ENCODE measurements at places on chromosomes 2 and 18.

DNA sequence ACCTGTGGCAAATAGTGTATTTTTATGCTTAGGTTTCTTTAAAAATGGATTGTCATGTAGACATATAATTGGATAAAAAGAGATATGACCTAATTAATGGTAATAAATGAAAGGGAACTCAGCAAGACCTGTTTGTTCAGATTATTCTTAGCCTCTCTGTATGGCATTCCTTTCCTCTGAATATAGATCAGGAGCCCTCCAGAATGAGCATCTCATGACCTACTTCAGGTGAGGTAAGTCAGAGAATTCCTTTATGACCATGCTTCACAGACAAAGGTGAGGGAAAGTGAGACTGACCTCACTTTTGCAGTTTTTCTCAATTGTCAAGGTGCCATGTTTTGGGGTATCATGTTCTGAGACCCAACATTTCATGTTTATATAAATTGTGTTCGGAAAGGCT is 1744.3 kb upstream of the PIK3C3 start:
- no peak for DNase-seq

GRCh38 chr18:58186258-58186948 is 142.4 kb downstream of the NEDD4L start:
- no peak for DNase-seq

- no peak for DNase-seq
Observed at GRCh38 chr2:141714496-141714895, 416.3 kb downstream of the LRP1B start.

- DNase-seq = no peak
Observed at GRCh38 chr18:78741381-78742217, 238.0 kb upstream of the SALL3 start.

GRCh38 chr2:23497063-23497462 is 112.1 kb downstream of the KLHL29 start:
- peak; percentile 33 for DNase-seq

DNA sequence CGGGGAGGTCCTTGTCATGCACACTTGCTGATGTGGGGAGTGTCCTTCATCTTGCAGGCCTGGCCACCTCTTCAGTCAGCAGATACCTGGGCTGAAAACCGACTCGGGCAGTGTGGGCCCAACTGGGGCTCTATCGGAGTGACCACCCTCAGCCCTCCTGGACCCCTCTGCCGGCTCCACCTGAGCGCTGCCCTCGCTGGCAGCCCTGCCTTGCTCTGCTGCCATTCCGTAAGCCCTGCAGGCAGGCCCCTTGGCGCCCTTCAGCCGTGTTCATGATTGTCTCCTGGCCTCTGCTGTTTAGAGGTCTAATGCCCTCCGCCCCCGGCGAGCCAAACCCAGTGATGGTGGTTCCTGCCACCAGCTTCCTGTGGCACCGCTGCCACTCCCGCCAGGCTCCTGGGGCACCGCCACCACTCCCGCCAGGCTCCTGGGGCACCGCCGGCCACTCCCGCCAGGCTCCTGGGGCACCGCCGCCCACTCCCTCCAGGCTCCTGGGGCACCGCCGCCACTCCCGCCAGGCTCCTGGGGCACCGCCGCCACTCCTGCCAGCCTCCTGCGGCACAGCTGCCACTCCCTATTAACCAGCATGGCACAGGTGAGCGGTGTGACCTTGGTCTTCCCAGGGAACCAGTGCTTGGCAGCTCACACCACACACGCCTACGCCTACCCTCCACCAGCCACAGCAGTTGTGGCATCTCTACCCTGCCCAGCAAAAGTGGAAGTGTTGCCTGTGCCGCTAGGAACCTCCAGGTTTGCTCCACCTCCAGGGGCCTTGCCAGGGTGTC is 15.9 kb downstream of the CAPN10 start:
- peak; percentile 30 for DNase-seq

DNA sequence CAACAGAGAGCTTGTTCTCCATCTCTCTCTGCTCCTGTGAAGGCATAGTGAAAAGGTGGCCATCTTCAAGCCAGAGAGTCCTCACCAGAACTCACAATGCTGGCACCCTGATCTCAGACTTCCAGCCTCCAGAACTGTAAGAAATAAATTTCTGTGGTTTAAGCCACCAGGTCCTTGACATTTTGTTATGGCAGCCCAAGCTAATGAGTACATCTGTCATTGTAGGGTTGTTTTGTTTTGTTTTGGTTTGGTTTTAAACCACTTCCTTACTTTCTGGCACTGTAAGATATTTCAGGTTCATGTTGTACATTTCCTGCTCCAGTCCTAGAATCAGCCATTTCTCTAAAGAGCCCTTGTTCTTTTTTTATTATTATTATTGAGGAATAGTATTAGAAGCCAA is 171.2 kb downstream of the CPS1 start:
- no peak for DNase-seq

Data from activated T-cell treated with anti-CD3 and anti-CD28 coated beads, Interleukin-2, amount 50 U/mL, for 24 hours (primary cell).